ENCODE measurements at places on chromosomes 6 and 20. TPM values are rescaled to one million over a fixed set of nuclear protein-coding genes. Genes with fewer than 3 reads are reported as not detected.

DNA sequence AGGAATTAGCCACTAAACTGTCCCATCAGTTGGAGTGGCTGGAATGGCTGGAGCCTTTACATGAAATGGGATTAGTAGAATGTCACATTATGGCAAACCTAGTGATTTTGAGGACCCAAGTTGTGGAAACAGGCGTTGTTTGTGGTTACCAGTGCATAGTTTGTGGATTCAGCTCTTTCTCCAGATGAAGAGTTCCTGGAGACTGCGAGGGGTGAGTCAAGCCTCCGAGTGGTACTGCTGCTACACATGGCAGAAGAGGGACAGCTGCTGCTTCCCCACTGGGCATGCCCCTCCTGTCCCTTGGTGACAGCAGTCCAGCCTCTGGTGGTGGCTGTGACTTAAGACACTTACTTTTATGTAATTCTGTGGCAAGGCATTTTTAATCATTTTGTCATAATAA lies 94.2 kb upstream of the SCP2D1 start:
- H3K4me1 ChIP-seq, result no peaks in the 10 kb centered on the region
- no peaks in the 10 kb centered on the region for H3K36me3 ChIP-seq
- H3K4me3 ChIP-seq, result no peak overlapping the region
- no peak for DNase-seq

DNA sequence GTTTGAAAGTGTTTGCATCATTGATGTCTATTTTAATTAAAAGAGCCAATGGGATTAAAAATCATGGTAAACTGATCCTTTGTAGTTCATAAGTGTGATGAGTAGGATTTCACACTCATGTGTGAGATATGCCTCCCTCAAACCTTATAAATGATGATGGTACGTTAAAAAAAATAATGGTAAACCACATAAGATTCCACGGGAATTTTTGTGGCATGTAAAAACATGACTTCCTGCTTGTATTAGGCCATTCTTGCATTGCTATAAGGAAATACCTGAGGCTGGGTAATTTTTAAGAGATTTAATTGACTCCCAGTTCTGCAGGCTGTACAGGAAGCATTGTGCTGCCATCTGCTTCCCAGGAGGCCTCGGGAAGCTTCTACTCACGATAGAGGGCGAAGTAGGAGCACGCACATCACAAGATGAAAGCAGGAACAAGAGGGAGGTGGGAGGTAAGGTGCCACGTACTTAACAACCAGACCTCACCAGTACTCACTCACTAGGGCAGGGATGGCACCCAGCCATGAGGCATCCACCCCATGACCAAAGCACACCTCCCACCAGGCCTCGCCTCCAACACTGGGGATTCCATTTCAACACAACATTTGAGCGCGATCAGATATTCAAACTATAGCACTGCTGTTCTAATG lies 187.6 kb upstream of the QKI start:
- no peaks in the 10 kb centered on the region for H3K36me3 ChIP-seq
- H3K27me3 ChIP-seq, result no peaks in the 10 kb centered on the region
- no peaks in the 10 kb centered on the region for H3K4me1 ChIP-seq
- H3K4me3 ChIP-seq, result no peak overlapping the region
- peak; percentile 74 for DNase-seq

DNA sequence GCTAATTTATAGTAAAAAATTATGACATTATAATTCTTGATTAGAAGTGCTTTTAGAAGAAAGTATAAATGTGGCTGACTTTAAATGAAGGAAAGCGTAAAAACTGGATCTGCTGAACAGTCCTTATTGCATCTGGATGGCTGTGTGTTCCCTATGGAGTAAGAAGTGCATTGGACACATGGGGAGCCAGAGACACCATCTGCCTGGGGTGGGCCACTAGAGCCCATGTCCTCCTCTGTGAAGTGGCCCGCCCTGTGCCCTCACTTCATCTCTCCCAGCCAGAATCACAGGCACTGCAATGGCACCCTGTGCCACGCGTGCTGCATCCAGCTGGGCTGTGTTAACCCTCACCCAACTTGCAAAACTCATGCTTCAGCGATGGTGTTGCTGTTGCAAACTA lies 13.2 kb upstream of the SFT2D1 start:
- H3K4me1 ChIP-seq, result no peaks in the 10 kb centered on the region
- no peaks in the 10 kb centered on the region for H3K27me3 ChIP-seq
- DNase-seq, result no peak
- no peak overlapping the region for H3K4me3 ChIP-seq

Gene CASP8AP2
- 22.0 TPM for total RNA-seq

Gene ARHGAP40
- not detected for total RNA-seq

DNA sequence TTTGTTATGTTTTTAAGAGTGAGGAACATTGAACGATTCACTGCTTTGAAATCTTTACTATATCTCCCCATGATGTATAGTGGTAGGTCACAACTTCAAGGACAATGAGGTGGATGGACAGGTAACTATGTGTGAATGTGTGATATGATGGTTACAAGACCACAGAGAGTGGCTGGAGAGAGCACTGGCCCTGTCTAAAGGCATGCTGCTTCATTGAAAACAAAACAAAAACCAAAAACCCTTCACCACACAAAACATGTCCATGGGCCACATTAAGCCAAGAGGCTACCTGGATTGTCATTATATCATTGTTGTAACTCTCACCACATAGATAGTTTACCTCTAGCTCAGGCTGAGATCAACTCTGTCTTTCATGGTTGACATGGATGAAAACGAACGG lies 180.6 kb upstream of the TENT5A start:
- no peaks in the 10 kb centered on the region for H3K4me1 ChIP-seq
- no peaks in the 10 kb centered on the region for H3K27me3 ChIP-seq
- no peak overlapping the region for H3K4me3 ChIP-seq
- no peak overlapping the region for H3K27ac ChIP-seq

Measured in esophagus muscularis mucosa (tissue), 4 donors.